T47D (cell line): ENCODE measurements at places on chromosomes 2 and 18.

GRCh38 chr2:186516396-186516795, 30.3 kb downstream of the ZC3H15 start:
- no peak for DNase-seq

DNA sequence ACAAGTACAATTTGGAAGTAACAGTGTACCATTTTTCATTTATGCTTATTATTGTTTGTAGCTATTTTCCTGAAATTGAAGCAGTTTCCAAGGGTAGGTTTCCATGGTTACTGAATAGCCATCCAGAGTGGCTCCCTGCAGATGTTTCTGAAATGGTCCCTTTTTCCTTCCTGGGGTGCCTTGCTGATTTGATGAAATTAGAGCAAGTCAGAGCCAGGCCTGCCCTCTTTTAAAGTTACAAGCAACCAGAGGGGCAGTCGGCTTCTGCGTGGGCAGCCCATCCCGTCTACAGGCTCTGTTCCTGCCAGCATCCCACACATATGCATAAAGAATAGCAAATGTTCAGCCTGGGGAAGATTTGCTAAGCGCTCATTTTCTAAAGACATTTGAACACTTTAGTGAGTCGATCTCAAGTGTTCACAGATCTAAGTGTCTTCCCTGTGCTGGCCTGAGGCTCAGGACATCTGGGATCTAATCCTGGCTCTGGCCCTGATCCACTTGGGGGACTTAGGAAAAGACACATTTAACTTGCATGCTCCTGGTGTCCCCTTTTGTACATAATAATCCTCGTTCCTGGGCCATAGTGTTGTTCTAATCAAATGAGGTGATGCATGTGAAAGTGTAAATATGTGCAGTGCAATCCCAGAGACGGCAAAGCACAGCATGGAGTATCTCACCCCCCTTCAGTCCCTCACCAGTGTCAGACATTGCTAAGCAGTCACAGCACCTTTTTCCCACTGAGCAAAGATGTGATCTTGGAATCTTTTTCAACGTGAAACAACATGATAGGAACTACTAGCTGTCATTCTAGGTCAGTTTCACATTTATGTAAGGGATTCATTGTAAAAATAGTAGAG, 92.2 kb downstream of the STPG4 start:
- no peak for DNase-seq

DNA sequence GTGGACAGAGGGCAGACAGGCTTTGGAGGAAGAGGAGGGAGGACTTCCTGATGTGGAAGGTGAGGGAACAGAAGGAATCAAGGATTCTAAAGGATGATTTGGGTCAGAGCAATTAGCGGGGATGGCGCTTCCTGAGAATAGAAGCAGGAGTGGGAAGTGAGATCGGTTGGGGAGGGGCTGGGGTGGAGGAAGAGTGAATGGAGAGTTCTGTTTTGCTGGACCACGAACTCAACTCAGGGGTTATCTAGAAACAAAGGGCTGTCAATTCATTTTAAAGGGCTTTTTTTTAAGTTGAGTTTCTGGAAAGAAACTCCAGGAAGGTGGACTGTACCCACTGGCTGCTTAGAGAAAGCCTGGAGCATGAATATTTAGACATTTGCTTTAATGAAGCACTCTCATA, 54.9 kb downstream of the BCL2L11 start:
- DNase-seq = no peak

DNA sequence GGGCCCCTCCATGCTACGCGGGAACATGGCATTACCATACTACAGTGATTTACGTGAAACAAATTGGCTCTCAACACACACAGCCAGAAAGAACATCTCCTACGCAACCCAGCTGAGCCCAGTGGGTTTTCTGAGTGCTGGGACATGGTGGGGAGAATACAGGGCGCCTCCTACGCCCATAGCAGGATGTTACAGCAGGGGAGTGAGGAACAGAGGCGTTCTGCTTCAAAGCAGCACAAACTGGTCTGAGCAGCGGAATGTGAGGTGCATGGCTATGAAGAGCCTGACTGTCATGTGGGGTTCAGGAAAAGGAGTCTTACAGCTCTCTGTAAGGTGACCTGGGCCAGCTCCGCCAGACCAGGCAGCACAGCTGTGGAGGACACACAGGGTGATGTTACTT, 108.6 kb upstream of the REV1 start:
- no peak for DNase-seq

DNA sequence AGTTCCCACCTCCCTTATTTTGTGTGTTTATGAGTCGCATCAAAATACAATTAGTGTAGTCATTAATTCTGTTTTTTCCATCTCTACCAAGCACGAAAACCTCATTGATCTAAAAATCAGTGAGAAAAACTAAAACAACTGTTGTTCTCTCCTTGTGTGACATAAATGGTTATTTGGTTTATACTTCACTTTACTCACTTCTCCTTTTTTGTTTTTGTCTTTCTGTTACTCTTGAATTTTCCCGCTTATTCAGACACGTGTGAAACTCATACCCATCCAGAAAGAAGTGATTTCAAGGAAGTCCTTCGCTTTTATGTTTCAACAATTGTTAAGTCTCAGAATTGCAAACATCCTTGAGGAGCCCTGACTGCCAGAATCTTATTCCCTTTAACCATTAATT, 121.6 kb downstream of the EML6 start:
- DNase-seq = no peak

DNA sequence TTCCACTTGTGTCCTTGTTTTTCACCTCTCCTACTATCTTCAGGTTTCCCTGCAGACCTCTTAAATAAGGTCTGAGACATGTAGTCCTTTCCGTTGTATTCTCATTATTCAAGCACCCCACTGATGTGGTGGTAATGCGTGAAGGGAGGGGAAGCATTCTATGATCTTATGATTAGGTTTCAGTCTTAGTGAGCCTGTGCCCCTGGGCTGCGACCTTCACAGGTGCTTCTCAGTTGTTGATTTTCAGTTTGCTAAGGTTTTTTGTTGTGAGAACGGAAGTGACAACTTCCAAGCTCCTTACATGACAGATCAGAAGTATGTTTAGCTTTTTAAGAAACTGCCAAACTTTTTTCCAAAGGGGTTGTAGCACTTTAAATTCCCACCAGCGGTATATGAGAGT, 41.3 kb downstream of the VPS54 start:
- DNase-seq = no peak

- no peak for DNase-seq
Observed at GRCh38 chr2:215290980-215291599, 20.8 kb upstream of the ATIC start.

DNA sequence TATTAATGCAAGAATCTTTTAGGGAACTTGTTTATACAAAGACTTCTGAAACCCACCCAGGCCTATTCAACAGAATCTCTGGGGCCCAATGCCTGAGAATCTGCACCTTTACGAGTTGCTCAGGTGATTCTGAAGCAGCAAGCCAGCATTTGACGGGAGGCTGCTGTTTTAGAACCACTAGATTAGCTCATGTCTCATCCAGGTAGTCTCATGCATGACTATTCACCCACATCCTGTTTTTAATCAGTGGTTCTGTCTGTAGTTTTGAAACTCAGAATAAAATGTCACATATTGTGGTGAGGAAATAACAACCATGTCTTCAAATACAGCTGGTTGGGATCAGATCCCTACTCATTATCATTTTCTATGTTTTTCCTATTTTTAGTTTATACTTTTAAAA, 39.5 kb downstream of the CYTIP start:
- no peak for DNase-seq

GRCh38 chr2:237060534-237061312, 25.0 kb upstream of the COPS8 start:
- peak; percentile 66 for DNase-seq

DNA sequence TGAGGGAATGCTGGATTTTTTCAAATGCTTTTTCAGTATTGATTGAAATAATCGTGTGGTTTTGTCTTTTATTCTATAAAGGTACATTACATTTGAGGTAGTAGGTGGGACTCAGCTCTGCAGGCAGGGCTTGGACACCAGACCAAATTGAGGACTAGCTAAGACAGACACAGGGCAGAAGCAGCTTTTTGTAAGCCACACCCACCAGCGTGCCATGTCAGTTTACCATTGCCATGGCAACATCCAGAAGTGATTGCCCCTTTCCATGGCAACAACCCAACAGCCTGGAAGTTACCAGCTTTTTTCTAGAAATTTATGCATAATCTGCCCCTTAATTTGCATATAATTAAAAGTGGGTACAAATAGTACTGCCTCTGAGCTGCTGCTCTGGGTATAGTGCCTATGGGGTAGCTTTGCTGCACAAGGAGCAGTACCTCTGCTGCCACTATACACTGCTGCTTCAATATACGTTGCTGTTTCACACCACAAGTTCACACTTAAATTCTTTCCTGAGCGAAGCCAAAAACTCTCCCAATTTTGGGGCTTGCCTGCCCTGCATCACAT, 23.6 kb upstream of the VWA3B start:
- DNase-seq = no peak

GRCh38 chr18:13536578-13536977, 189.8 kb downstream of the FAM210A start:
- no peak for DNase-seq

DNA sequence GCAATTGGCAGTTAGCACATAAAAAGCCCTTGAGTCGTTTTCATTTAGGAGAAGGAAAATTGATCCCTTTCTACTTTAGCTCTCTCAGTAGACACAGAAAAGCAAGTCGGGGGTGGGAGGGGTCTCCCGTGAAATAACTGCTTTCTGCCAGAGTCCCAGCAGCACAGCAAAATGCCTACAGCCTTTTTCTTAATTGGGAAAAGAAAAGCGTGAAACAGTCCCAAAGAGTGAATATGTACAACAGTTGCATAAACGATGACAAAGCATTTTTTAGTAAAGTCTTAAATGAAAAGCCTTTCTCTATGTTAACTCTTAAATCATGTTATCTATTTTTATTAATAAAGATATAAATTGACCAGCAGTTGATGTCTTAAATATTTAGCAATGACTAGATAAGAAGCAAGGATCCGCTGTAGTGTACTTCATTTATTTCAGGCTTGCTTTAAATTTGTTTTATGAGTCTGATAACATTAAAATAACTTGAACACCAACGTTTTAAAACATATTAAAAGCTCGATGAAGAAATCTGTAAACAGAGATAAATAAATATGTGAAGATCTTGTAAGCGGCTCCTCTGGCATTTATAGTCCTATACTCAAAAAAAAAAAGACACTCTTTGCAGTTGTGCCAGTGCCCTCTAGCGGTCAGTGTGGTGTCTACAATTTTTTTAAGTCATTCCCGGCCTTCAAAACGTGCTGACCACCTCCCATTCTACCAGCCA, 42.3 kb upstream of the ATIC start:
- peak; percentile 82 for DNase-seq

DNA sequence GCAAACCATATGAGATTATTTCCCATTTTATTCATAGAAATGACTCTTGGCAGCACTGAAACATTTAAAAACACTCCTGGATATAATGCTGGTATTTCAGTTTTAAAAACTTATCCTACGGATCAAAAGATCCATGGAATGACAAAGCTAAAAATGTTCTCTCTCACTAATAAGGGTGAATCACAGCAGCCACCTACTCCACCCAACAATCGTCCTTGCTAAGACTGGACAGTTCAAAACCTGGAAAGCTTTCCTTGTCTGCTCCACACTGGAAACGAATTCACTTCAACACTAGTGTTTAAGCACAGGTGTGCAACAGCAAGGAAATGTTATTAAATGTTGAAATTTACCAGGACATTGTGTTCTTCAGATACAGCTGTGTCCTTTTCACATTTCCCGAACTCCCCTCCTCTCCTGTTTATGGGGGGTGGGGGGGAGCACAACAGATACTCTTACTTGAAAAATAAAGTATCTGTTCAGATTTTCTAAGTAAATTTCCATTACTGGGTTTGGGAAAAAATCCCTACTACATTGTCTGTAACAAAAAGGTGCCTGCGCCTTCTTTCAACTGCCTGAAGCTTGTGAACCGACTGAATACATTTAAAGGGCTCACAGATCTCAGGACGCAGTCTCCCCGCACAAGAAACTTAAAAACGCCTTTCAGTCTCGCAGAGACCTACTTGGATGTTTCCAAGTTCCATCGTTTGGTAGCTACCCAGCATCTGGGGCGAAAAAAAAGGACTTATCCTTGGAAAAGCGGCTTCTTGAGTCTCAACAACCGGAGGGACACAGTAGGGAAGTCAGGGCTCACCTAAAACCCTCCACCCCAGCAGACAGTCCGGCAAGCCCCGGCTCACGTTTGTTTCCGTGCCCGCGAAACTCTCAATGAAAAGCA, 1.3 kb downstream of the YWHAQ start:
- DNase-seq = no peak

- DNase-seq = no peak
Observed at GRCh38 chr2:231431606-231432005, 32.7 kb downstream of the NCL start.

- DNase-seq = no peak
Observed at GRCh38 chr18:457140-457519, 43.4 kb downstream of the COLEC12 start.

- no peak for DNase-seq
Observed at GRCh38 chr2:74851191-74851566, 17.3 kb downstream of the HK2 start.

- DNase-seq = no peak
Observed at GRCh38 chr2:148813603-148814065, 61.4 kb upstream of the KIF5C start.

DNA sequence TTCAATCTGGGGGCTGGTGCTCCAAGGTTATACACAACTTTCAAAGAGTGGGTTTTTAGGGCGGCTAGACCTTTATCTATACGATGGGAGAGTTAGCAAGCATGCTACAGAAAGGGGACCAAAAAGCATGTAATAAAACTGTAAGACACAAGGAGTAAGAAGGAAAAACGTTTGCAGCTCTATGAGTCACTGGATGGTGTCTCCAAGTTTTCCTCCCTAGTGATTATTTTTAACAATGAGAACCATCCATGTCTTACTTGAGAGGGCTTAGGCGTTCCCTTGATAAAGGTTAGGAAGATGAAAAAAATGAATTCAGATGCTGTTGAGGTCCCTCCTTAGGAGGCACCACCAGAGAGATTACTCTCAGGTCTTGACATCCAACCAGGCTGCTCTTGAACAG, 75.9 kb downstream of the HRH4 start:
- no peak for DNase-seq

GRCh38 chr2:187024739-187025138, 175.8 kb upstream of the ZSWIM2 start:
- DNase-seq = no peak

DNA sequence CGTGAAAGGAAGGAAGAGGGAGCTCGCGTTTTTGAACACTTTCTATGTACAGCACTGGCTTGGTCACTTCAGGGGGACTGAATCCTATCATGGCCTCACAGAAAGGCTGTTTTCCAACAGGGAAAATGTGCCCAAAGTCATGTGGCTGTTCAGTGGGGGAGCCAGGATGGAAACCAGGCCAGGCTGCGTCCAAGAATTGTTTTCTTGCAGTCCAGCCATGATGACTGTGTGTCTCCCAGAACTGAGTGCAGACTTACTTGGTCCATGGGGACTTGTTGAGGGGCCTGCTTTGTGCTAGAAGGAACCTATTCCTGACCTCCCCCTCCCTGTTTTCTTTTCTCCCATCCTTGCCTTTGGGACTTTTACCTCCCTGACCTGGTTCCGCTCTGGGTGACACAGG, 46.9 kb downstream of the EMILIN2 start:
- no peak for DNase-seq

GRCh38 chr2:47034973-47035609, 119.5 kb upstream of the MCFD2 start:
- DNase-seq = no peak
